Mesenteric fat pad (tissue), 1 donor: ENCODE measurements at places on chromosomes 11 and 22. TPM values are rescaled to one million over a fixed set of nuclear protein-coding genes. Genes with fewer than 3 reads are reported as not detected.

DNA sequence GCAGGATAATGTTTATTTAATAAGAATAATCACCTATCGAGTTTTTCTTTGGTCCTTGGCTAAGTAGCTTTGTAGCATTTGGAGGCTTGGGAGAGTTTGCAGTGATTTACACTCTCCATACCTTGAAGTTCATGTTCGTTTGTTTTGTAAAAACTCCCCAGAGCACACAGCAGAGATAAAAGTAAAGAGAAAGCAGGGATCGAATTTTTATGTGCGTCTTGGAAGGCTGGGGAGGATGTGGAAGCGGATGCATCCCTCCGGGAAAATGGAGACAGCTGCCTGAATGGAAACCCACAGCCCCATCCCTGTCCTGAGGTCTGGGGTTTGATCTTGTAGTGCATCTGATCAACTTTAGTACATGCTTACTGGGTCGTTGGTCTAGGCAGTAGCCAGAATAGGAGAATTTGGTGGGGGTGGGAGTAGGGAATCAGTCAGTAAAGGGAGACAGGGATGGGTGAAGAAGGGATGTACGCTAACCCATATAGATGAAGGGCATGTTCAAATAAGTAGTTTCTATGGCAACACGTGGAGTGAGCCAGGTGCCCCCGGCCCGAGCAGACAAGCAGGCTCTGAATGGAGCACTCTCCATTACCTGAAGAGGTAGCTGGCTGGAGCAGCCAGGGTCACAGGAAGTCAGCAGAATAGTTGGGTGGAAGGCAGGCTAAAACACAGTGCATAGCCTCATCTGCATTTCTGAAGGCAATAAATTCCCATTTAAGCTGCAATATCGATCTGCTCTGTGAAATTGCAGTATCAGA is 147.8 kb downstream of the COMMD9 start:
- no peak for DNase-seq

- DNase-seq = no peak
Observed at GRCh38 chr22:23106344-23106743, 35.4 kb downstream of the RSPH14 start.

DNA sequence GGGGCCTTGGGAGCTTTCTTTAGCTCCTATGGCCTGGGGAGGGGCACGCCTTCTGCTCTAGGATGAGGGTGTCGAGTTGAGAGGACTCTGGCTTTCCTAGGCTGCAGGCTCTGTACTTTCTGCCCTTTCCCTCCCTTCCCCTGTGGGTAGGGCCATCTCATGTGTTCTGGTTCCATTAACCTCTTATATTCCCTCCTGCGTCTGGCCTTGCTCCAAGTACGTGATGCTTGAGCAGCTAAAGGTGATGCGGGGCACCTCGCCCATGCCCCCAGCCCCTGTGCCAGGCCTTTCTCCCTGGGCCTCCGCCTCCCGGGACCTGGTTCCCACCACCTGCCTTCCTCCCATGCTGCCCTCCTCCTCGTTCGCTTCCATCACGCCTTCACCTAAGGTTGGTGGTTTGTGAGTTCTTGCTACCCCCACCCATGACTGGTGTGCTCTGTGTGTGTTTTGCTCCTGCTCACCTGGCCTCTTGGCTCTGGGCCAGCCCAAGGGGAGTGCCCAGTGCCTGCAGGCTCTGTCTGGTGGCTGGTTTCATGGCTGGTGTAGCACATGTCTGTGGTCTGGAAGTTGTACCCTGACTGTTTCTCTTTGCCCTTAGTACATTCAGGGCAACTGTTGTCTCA is 34.1 kb downstream of the PHLDB1 start:
- DNase-seq = no peak

GRCh38 chr11:122491509-122491908 is 164.0 kb upstream of the UBASH3B start:
- no peak for DNase-seq

DNA sequence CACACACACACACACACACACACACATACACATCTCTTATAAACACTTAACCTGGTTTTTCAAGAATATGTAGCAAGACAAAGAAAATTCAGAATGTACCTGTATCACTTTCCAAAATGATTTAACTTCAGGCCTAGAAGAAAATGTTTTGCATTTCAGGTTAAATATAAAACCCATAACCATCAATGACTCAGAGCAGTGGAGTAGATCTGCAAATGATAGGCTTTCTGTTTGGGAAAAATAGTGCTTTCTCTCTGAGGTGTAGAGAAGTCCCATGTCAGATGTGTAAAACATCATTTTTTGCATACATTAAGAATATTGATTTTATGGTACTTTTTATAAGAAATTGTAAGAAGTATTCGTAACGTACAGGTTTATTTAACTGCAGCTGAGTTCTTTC is 116.9 kb downstream of the STK33 start:
- DNase-seq = no peak

- no peak for DNase-seq
Observed at GRCh38 chr11:113113801-113114704, 152.8 kb downstream of the NCAM1 start.

DNA sequence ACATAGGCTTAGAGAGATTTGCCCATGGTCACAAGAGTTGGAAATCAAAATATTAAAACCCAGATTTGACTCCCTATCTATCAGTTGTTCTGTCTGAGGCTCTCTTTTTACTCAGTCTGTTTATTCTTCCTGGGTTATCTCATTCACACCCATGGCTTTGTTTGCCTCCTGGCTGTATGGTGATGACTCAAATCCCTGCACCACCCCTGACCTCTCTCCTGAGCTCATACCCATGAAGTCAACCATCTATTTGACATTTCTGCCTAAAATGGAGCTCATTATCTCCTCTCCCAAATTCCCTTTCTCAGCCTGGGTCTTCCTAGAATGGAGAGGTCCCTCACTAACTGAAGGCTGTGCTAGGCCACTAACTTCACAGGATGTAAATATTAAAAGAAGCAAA is 27.8 kb upstream of the CCDC134 start:
- DNase-seq = no peak

- DNase-seq = no peak
Observed at GRCh38 chr11:34564807-34565241, 51.2 kb upstream of the ELF5 start.

DNA sequence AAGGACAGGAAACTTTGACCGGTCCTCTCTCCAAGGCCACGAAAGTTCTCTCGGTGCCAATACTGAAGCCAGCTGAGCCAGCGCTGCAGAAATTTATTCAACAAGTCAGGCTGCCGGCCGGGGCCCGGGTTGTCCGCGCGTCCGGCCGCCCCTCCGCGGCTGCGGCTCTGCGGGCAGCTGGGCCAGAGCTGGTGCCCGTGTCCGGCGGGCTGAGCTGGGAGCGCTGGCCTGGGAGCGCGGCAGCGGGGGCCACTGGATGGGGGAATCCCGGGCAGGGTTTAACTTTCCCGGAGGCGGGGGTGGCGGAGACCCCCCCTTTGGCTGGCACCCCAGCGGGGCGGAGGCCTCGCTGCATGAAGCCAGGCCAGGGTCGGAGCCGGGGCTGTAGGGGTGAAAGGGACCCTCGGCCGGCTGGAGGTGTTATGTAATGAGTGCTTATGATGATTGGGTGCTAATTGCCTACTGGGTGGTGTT is 12.3 kb upstream of the CACNA1I start:
- no peak for DNase-seq

- DNase-seq = no peak
Observed at GRCh38 chr11:68013611-68014156, 3.6 kb downstream of the ALDH3B1 start.

GRCh38 chr11:96006037-96006436 is 82.1 kb upstream of the MTMR2 start:
- DNase-seq = no peak

GRCh38 chr11:12756454-12756806 is 82.2 kb downstream of the TEAD1 start:
- no peak for DNase-seq

Gene GDPD4
- total RNA-seq = not detected

Gene CCDC116
- total RNA-seq = 0.39 TPM

Gene UCP2
- total RNA-seq = 76.8 TPM

Gene UCP3
- total RNA-seq = 2.7 TPM

Gene LRRC55
- not detected for total RNA-seq
